ENCODE measurements at places on chromosomes 5 and 9.

GRCh38 chr9:33167972-33168461 lies 881 bp upstream of the B4GALT1 start:
- no peak for DNase-seq

- no peak for DNase-seq
Measured at GRCh38 chr5:52449516-52449915, 338.2 kb upstream of the ITGA1 start.

- no peak for DNase-seq
Measured at GRCh38 chr5:74361406-74362358, 278.8 kb downstream of the ENC1 start.

- no peak for DNase-seq
Measured at GRCh38 chr9:19587678-19588077, 178.9 kb downstream of the ACER2 start.

- DNase-seq: no peak
Measured at GRCh38 chr9:124212381-124213050, 45.2 kb upstream of the NEK6 start.

- no peak for DNase-seq
Measured at GRCh38 chr5:19264821-19265220, 723.2 kb downstream of the CDH18 start.

DNA sequence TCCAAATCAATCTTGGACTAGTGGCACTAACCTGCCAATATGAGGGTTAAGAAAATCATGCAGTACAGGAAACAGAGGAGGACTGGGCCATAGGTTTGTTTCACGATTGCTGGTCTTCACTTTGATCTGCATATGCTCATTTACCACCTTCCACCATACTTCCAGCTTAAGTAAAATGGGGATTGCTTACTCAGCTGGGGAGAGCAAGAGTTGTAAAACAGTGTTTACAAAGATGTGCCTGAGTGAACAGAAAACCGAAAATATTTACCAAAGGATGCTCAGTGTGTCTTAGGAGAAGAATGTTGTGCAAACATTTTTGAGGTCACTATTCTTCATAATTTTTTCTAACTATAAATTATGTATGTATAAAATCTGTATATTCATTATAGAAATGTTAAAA lies 65.1 kb upstream of the DNAH5 start:
- DNase-seq: no peak

- DNase-seq: no peak
Measured at GRCh38 chr9:91458906-91459305, 35.3 kb upstream of the NFIL3 start.

GRCh38 chr5:169429044-169429443 lies 128.1 kb upstream of the SLIT3 start:
- DNase-seq: no peak

- no peak for DNase-seq
Measured at GRCh38 chr5:72121052-72121779, 13.9 kb downstream of the MAP1B start.

DNA sequence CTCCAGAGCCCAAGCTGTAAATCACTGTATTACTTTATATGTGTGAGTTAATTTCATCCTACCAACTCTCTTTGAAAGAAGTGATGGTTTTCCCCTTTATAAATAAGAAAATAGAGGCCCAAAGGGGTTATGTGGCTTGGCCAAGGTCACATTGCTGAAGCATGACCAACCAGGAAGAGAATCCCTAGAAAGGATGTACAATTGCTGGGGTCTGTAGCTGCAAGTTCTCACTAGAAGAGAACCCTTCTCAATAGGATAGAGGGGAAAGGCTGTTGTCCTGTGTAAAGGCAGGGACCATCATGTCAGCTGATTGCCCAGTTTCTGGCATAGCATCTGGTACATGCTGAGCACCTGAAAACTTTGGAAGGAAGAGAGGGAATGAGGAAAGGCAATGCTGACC lies 39.0 kb upstream of the FAT2 start:
- DNase-seq: no peak

- DNase-seq: no peak
Measured at GRCh38 chr5:20300110-20300509, 312.1 kb upstream of the CDH18 start.

- DNase-seq: no peak
Measured at GRCh38 chr5:15002173-15002572, 130.6 kb upstream of the ANKH start.

GRCh38 chr5:122149321-122150090 lies 20.2 kb downstream of the ZNF474 start:
- no peak for DNase-seq

DNA sequence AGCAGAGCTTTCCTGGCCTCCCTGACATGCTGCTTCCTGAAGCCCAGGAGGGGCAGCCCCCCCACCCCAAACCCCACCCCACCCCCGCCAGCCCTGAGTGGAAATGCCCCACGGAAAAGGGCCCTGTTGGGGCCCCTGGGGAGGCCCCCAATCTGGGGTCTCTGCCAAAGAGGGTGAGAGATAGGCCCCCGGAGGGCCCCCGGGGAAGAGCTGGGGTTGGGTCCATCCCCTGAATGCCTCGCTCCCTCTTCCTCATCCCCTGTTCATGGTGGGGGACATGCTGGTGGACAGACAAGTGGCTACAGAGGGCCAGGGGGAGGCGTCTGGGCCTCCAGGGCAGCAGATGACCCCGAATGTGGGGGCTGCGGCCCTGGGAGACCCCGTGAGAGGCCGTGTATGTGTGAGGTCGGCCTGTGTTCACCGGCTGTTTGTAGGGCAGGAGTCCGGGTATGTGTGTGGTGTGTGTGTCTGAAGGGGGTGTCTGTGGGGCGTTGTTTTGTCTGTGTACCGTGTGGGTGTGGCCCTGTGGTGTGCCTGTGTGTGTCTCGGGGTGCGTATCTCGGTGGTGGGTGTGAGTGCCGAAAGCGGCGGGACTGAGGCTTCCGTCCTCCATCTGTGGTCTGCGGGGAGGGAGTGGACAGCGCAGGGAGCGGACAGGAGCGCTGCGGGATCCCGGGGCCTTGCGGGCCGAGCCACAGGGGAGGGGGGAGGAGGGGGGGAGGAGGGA lies 11.3 kb downstream of the C9orf50 start:
- DNase-seq: no peak

DNA sequence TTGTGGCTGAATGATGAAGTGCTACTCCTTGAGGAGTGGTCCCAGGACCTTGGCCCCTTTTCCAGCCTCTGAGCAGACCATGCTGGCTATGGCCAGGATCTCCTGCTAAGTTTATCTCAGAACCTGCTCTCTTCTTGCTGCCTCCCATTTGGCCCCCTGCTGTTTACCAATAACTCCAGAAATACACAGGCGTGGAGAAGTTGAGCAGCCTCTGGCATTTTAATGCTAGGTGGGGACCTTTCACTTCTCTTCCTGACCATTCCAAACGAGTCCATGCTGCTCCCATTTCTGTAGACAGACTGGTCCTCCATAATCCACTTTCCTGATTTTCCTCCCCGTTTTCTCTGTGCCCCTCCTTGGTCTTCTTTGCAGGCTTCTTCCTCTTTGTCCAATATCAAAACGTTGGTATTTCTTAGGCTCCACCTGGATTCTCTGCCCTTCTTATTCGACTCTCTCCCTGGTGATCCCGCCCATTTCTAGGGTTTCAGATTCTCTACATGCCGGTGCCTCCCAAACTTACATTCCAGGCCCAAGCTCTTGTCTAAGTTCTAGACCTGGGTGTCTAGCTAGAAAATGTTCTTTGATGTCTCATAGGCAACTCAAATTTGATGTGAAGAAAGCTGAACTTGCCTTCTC lies 33.4 kb upstream of the TNFAIP8 start:
- DNase-seq: no peak

DNA sequence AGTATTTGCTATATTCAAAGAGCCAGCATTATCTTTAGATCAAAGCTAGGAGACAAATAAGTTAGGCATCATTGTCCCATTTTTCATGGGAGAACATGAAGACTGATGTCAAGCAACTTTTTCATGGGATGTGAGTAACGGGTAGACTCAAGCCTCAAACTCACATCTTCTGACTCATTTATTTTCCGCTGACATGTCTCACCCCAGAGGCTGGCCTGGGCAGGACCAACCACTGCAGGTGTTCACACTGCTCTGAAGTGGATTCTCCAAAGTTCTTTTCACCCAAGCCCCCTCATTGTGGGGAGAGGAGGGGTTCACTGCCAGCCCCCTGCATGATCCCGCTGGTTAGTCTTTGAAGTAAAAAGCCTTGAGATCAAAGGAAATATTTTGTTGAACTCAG lies 34.9 kb upstream of the BASP1 start:
- no peak for DNase-seq

DNA sequence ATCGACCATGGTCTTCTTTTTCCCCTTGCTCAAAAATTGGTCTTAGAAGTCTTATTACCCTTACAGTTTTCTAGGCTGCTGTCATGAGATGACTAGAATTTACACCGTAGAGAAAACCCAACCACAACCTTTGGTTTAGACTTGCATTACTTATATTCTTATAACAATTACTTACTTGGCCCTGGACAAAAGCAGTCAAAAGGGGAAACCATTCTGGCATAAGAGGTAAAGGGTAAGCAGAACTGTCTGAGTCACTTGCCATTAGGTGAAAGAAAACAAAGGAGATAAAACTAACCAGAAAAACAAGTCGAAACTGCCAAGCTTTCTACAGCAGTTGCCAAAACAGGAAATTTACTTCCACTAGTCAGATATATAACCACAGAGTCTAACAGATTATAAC lies 17.9 kb downstream of the TMEM245 start:
- no peak for DNase-seq

GRCh38 chr9:95760791-95761190 lies 114.7 kb upstream of the ERCC6L2 start:
- no peak for DNase-seq

GRCh38 chr9:79674052-79674777 lies 102.5 kb downstream of the TLE4 start:
- DNase-seq: no peak

GRCh38 chr5:57738301-57738700 lies 255.7 kb upstream of the ACTBL2 start:
- DNase-seq: no peak

GRCh38 chr9:128117613-128118471 lies 9.7 kb downstream of the PTGES2 start:
- peak; percentile 89 for DNase-seq

DNA sequence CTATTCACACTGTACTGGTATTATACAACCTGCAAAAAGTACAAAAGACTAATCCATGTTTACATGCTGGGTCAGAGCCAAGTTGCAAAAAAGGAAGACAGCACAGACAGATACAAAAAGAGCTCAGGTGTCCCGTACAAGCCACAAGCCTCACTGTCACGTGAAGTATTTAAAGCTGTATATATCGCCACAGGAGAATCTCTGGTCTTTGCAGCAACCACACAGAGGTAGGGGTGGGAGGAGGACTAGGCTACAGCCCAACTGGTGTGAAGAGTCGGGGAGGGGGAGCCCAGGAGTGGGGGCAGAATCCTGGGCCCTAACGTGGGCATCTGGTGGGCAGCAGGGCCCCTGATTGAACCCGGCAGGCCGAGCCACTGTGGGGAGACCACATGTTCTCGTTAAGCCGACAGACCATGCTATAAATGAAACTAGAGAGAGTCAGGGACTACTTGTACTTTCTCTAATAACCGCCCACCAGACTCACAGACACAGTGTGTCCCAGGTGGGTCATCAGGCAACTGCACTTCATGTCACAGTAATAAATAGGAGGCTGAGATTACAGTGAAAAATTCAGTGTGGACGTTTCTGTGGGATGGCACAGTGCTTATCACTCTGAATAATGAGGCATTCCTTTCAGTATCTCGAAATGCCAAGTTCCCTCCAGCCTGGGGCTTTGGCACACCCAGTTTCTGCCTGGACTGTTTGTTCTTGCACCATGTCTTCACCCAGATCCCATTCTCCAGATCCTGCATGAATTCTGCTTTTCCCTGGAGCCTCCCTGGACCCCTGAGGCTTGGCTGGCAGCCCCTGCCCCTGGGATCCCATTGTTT lies 79.3 kb upstream of the SH3PXD2B start:
- no peak for DNase-seq

DNA sequence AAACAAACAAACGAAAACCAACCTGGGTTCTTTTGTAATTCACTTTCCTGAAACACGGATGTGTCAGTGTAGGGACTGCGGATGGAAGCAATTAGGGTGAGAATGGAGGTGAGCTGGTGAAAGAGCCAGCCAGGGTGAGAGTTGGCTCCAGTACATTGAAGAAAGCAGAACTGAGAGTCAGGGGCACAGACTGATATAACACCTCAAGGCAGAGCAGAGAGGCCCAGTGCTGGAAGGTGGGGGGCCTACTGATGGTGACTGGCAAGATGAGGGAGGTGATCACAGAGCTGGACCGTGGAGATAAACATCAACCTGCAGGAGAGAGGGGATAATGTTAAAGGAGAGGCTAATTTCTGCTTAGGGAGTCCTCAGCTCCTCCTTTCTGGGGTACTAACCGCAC lies 221.1 kb downstream of the MAN2A1 start:
- DNase-seq: no peak

DNA sequence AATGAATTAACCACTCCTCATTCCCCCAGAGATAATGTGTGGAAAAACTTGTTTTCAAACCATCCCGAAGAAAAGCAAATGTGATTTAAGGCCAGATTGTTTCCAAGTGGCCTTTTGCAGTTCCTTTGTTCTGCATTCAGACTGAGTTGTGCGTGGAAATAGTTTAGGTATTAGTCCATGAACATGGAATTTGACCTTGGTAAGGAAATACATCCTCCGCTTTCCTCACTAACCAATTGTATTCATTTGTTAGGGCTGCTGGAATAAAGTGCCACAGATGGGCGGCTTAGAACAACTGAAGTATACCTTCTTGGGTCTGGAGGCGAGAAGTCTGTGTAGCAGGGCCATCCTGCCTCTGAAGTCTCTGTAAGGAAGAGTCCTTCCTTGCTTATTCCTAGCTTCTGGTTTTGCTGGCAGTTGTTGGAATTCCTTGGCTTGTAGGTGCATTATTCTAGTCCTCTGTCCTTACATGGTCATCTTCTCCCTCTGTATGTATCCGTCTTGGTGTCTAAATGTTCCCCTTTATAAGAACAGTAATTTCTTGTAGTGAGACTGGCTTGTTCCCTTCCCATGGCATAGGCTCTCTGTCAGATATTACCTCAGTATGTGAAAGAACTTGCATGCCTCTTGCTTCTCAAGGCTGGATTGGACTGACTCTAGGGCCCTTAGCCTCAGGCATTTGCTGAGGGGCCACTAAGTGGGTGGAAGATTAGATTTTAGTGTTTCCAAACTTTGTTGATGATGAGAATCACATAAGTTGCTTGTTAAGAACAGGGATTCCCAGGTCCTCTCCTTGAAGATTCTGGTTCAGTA lies 53.9 kb downstream of the RAI14 start:
- DNase-seq: no peak

- no peak for DNase-seq
Measured at GRCh38 chr5:128174951-128175350, 91.4 kb downstream of the SLC12A2 start.

DNA sequence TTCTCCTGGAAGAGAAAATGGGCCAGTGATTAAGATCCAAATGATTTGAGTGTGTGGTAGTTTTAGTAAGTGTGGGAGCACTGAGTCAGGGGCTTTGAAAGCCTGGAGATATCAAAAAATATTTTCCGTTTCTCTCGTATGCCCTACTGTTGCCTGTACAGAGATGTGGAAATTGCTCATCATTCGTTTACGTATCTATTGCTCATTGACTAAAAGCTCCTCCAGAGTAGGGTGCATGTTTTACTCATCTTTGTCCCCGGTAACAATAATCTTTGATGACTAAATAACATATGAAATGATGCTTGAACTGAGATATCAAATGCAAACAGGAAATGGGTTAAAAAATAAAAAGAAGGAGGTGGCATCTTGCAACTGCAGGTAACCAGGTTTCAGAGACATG lies 114.2 kb upstream of the FST start:
- no peak for DNase-seq

GRCh38 chr9:130982636-130983358 lies 26.2 kb upstream of the LAMC3 start:
- DNase-seq: no peak

GRCh38 chr5:10987276-10987924 lies 226.4 kb upstream of the DAP start:
- DNase-seq: no peak
